ENCODE measurements at places on chromosomes 2 and 18. TPM values are rescaled to one million over a fixed set of nuclear protein-coding genes. Genes with fewer than 3 reads are reported as not detected.

The MC5R gene
- not detected for total RNA-seq

The SLC35G4 gene
- not detected for total RNA-seq

The ATRAID gene
- 280 TPM for total RNA-seq

The RAB6C gene
- total RNA-seq = not detected

The NR4A2 gene
- 0.43 TPM for total RNA-seq

The KCNF1 gene
- 0.48 TPM for total RNA-seq

The GALNT3 gene
- total RNA-seq = 78.2 TPM

The LDLRAD4 gene
- total RNA-seq = not detected

Measured in tracheal epithelial cell (primary cell).